ENCODE measurements at places on chromosomes 7 and 10.

DNA sequence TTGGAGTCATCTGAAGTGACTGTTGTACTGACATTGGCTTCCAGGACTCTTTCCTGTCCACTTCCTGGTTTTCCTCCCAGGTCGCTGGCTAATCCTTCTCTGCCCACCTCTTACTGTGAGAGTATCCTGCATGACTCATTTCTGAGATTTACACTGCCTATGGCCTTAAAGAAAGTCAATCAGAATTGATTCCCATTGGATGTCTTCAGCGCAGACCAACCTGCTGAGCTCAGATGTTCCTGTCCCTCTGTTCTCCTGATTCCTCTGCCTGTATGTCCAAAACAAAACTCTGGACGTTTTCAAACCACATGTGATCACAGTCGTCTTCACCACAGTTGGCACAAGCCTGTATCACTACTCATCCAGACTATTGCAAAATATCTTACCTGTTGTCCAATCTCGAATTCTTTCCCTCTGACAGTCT is 262.1 kb downstream of the CREB5 start:
- DNase-seq: peak; percentile 27

DNA sequence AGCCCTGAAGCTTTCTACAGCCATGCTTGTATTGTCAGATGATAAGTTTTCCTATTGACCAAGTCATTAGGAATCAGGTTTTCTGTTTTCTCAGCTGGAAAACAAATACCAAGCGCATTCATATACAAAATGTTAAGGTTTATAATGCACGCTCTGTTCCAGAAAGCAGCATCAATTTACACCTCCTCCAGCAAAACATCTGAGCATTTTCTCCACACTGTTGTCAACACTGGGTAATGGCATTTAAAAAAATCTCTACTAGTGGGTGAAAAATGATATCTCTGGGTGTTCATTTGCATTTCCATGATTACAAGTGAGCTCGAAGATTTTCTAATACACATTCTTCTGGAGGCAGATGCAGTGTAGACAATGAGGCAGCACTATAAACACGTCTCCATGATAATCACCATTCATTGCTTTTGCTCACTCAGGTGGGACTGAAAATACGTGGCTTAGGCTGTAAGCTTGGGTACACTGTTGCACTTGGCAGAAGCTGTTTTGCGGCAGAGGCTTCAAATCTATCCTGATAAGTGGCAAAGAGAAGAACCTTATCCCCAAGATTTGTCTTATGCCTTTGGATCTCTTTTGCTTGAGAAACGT is 114.8 kb upstream of the PLPP4 start:
- no peak for DNase-seq

GRCh38 chr7:130791746-130792145 is 57.7 kb upstream of the KLF14 start:
- DNase-seq: no peak

DNA sequence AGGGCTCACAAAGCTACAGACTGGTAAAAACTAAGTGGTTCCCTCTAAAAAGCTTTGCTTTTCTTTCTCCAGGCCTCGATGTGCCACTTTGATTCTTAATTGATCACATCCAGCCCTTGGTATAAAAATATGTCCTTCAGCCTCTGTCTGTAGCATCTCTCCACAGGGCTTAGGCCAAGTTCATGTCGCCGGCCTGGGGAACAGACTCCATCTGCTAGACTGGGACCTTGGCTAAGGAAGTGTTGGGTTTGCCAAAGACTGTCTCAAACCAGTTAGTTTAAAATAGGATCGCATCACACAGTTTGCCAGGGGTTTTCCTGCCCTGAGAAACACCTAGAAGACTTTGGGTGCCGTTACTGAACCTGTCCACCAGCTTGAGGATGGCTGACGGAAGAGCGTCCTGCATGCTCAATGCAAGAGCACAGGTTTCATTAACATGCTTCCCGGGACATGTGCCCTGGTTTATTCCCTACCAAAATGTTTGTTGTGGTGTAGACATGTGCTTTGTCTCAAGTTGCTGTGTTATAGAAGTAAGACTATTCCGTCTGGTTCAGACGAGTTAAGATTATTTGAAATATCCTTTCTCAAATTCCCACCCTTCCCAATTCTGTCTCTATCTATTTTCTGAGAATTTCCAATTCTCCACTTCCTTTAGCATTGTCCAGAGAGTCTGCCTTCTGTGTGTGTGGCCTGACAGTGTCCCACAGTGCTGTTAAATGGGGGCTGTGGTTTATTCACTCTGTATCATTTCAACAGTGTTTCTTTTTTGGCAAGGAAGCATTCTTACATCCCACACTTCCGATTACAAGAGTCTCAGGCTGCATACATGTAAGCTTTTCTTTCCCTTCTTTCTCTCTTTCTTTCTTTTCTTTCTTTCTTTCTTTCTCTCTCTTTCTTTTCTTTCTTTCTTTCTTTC is 334.7 kb downstream of the INHBA start:
- DNase-seq: no peak

- no peak for DNase-seq
These were observed 378.5 kb upstream of the SEMA3C start for GRCh38 chr7:81297317-81297716.

DNA sequence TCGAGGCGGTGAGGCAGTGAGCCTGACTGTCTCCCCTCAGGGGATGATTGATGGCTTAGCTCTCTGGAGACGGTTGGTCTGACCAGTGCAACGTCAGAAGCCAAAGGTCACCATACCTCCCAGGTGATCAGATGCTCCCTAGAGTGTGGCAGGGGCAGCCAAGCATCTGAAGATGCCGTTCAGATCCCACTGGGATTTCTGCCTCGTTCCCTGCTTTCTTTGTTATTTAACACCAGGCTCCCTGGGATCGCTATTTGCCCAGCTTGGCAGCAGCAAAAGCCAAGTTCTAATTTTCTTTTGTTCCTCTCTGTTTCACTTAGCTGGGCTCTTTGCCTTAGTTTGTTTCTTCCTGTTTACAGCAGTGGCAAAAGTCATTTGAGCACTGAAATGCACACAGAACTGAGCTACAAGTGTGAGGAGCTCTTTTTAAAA is 53.5 kb upstream of the SVIL start:
- no peak for DNase-seq

DNA sequence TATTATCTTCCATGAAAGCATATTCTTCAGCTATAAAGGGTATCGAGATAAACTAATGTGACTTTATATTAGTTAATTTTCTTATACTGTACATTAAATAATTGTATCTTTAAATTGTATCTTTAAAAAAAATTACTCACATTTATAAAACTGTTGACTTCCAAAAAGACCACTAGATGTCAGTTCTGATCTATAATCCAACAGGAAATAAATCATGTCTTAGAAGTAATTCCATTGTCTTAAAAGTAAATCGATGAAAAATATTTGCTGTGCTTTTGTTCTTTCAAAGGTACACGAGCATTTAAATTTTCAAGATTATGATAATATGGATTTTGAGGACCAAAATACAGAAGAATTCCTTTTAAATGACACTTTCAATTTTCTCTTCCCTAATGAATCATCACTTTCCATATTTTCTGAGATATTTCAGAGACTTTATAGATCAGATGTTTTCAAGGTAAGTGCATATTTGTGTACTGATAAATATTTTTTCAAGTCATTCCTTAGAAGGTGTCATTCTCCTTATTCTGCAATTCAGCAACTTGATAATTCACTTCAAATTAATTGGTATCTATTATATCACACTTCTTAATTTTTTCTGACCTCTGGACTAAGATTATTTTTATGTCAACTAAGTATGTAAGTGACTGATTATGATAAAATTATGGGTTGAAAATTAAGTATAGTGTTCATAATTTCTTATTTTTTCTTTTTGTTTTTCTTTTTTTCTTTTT is 138.5 kb downstream of the CPED1 start:
- peak; percentile 12 for DNase-seq

- DNase-seq: peak; percentile 64
These were observed 341.6 kb upstream of the AUTS2 start for GRCh38 chr7:69256634-69257081.

DNA sequence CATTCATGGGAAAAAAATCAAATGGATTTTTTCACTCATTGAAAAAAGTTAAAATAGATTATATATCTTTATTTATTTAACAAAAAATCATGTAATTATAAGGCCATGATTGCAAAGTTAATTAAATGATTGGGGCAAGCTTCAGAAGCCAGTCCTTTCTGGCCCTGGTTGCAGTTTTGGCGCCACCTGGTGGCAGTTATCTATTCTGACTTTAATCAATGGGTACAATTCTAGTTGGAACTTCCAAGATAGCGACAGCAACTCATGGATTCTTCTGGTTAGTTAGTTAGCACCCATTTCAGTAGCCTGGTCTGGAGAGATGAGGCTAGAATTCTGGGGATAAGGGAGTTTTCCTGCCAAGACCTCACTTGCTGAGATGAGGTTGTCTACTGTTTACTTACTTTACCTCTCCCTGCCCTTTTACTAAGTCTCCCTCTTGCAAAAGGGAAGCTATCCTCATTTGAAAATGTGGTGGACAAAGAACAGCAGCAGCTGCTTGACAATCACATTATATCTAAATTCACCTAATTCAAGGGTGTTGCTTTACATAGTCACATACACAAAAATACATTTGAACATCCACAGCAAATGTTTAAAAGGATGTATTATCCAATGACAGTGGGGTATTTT is 42.3 kb downstream of the NOC3L start:
- DNase-seq: peak; percentile 39

GRCh38 chr10:11439523-11440053 is 171.9 kb downstream of the USP6NL start:
- no peak for DNase-seq

DNA sequence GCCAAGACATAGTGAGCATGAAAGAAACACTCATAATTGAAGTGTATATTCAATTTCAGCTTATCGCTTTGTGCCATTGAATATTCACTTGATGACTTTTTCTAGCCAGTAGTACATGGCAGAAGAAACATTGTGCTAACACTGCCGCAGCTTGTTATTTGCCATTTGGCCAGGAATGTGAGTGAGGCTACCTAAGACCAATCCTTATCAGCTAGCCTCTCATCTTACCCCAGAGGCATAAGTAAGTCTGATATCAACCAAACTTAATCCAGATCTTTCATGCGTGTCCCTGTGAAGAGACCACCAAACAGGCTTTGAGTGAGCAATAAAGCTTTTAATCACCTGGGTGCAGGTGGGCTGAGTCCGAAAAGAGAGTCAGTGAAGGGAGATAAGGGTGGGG is 586.0 kb upstream of the MBL2 start:
- no peak for DNase-seq

- no peak for DNase-seq
These were observed 41.3 kb downstream of the ZNF467 start for GRCh38 chr7:149732111-149732561.

DNA sequence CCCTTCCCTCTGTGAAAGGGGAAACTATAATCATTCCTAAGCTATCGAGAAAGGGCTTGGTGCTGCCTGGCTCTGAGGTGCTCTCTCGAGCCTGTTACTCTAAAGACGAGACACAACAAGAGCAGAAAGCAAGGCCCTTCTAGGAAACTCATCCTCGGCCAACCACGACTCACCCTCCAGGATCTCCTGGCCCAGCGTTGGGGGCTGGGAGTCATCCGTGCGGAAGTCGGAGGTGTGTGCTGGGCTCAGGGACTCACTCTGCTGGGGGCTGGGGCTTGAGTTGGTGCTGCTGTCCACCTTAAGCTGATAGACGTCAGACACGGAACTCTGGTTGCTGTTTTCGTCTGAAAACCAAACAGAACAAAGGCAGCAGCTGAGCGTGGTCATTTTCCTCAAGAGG is 17.6 kb upstream of the BAZ1B start:
- DNase-seq: no peak

GRCh38 chr10:30454744-30455510 is 20.9 kb downstream of the MAP3K8 start:
- no peak for DNase-seq

GRCh38 chr10:129704786-129705525 is 237.9 kb downstream of the MGMT start:
- no peak for DNase-seq

DNA sequence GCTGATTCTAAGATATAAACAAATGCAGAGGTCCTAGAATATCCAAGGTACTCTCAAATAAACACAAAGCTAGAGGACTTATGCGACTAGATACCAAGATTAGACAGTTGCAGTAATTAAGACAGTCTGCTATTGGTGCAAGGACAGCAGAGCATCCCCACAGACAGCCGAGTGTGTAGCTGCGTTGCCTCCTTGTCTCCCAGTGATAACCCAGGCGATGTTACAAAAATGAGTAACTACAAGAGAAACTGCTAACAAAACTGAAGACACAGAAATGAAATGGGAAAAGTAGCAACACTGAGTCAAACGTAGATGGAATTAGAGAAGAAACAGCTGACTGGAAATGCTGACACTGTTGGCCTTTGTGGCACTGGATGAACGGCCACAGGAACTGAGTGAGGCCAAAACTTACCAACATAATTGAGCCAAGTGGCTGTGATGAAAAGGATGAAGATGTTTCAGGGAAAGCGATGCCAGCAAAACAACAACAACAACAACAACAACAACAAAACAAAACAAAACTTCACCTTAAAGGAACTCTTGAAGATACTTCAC is 54.3 kb downstream of the BAIAP2L1 start:
- DNase-seq: no peak

DNA sequence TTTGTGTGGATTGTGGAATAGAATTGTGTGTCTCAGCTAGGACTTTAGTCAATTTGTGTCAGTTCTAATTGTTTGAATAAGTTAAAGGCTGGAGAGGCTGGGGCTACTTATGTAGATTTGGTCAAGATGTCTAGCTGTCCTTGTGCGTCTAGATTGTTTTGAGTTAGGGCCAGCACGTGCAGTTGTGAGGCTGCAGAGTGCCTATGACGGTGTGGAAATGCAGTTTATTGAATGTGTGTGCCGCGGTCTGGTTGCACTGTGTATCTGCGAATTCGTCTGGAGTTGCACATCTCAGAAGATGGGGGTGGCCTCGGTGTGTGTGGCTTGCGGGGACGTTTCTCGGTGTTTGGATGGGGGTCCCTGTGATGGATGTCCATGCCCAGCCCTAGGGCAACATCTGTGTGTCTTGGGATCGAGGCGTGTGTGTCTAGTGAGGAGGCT is 10.2 kb downstream of the EMX2 start:
- no peak for DNase-seq

- no peak for DNase-seq
These were observed 1214.4 kb upstream of the C7orf33 start for GRCh38 chr7:147376192-147376591.

- DNase-seq: no peak
These were observed 384 bp upstream of the TMEM229A start for GRCh38 chr7:124033095-124033806.

DNA sequence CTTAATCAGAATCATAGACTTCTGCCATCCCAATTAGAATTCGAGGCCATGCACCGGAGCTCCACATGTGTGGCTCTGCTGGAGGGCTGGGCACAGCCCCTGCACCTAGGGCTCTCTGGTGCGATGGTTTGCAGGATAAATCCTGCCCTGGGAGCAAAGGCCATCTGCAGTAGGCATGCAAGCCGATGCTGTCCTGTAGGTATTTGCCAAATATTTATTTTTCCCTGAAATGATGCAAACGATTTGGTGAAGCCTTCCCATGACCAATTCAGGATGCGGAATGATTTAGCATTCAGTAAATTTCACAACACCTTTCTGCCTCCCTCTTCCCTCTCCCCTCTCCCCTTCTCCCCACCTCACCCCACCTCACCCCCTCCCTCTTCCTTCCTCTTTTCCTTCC is 170.6 kb downstream of the EBF3 start:
- DNase-seq: no peak

- no peak for DNase-seq
These were observed 37.3 kb upstream of the R3HCC1L start for GRCh38 chr10:98097175-98097574.

- no peak for DNase-seq
These were observed 237.0 kb downstream of the EXOC4 start for GRCh38 chr7:133489906-133490305.
